ENCODE measurements at places on chromosomes 2 and 18. TPM values are rescaled to one million over a fixed set of nuclear protein-coding genes. Genes with fewer than 3 reads are reported as not detected.

The ACADL gene
- 9.1 TPM for total RNA-seq

The COLEC11 gene
- total RNA-seq: 0.79 TPM

The FBXO48 gene
- total RNA-seq: 0.97 TPM

The PTPRM gene
- total RNA-seq: 41.7 TPM

The SNTG2 gene
- total RNA-seq: 1.2 TPM

The HOXD3 gene
- 3.8 TPM for total RNA-seq

The G6PC2 gene
- not detected for total RNA-seq

The KIAA2012 gene
- total RNA-seq: 0.06 TPM

The SIX3 gene
- total RNA-seq: not detected

The SPC25 gene
- not detected for total RNA-seq

The CCDC121 gene
- total RNA-seq: 0.98 TPM

The SCN9A gene
- 0.34 TPM for total RNA-seq

The RGPD3 gene
- total RNA-seq: not detected

The C2orf66 gene
- not detected for total RNA-seq

The NTSR2 gene
- 0.18 TPM for total RNA-seq

The COL6A3 gene
- total RNA-seq: 74.1 TPM

The RTKN gene
- total RNA-seq: 7.8 TPM

The ANTXR1 gene
- total RNA-seq: 10.9 TPM

The IL1RN gene
- total RNA-seq: 0.19 TPM

The TSPYL6 gene
- not detected for total RNA-seq

The SFT2D3 gene
- 2.2 TPM for total RNA-seq
